Stimulated activated CD4-positive, alpha-beta T cell treated with anti-CD3 and anti-CD28 coated beads, Interleukin-2, amount 100 ng/mL, for 48 hours (primary cell): ENCODE measurements at places on chromosomes 16 and 17.

DNA sequence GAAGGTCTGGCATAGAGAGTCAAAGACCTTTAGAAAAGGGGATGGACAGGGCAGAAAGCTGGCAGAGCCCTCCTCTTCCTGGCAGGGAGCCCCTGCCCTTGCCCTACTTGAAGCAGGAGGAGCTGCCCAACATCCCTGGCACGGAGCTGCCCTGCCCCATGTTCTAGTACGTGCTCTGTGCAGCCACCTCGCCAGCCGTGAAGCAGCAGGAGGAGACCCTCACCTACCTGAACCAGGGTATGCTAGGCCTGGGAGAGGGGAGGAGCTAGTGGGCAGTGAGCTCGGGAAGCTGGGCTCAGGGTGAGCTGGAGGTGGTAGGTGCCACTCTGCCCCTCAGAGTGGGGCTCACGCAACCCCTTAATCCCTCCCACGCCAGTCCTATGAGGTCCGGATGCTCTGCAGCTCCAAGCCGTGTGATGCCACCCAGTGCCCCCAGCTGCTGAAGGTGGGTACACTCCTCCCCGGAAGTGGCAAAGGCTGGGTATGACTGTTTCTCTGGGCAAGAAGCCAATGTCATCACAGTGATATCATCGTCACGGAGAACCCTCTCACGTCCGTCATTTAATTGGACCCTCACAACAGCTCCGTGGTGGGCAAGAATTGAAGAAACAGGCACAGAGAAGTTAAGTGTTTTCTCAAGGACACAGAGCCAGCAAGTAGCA is 12.7 kb upstream of the STAC2 start:
- peak; percentile 51 for DNase-seq

DNA sequence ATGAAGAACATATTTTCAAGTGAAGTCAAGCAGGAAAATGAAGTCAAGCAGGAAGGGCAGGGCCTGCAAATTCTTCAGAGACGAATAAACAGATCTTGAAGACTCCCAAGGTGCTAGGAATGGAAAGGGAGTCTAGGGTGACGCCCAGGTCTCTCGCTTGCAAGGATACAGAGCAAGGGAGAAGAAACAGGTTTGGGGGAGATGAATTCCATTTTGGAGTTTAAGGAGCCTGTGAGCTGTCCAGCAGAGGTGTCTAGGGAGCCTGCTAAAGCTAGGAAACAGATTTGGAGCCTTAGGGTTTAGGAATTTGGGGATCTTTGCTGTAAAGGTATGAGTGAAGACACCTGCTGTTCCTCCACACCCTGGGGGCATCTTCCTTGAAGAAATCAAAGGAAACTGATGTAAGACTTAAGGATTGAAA is 2.0 kb upstream of the UNKL start:
- no peak for DNase-seq

DNA sequence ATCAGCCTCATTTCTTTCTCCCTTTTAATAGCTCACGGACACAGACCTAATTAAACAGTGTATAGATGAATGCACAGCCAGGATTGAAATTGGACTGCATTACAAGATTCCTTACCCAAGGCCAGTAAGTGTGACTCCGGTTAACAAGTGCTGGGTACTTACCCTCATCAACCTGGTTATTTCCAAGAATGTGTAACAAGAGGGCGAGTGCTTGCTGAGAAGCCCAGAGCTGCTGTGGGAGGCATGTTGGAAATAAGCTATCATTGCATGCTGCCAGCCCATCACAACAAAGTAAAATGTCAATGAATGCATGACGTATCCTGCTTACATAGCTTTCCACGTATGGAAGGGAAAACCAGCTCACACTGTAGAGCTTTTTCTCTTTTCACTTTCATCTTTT is 19.5 kb downstream of the LYRM1 start:
- DNase-seq: no peak

DNA sequence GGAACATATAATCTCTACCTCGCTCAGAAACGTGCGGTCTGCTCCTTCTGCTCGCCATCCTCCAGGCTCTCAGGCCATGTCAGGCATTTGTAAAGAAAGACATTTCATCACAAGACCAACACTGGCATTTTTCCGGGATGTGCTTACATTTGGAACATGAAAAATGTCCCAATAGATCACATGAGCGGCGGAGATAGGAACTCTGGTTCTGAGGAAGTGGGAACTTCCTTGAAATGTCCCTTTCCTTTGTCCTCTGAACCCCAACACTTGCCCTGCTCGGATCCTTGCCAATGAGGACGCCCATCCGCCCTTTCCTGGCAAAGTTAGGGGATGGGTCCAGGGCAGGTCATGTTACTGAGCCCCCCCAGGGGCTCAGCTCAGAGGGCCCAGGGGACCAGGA is 130.5 kb downstream of the MAF start:
- no peak for DNase-seq

GRCh38 chr17:43092901-43093300 is 32.3 kb downstream of the BRCA1 start:
- DNase-seq: no peak

- DNase-seq: peak; percentile 59
Measured at GRCh38 chr17:42484304-42484703, 25.6 kb downstream of the ATP6V0A1 start.
